Stimulated activated CD4-positive, alpha-beta T cell treated with anti-CD3 and anti-CD28 coated beads, TNF-alpha, amount 100 ng/mL, for 48 hours (primary cell): ENCODE measurements at places on chromosomes 1 and 21.
A peak's percentile ranks its signal among the peaks of the same experiment; 100 is the strongest.

DNA sequence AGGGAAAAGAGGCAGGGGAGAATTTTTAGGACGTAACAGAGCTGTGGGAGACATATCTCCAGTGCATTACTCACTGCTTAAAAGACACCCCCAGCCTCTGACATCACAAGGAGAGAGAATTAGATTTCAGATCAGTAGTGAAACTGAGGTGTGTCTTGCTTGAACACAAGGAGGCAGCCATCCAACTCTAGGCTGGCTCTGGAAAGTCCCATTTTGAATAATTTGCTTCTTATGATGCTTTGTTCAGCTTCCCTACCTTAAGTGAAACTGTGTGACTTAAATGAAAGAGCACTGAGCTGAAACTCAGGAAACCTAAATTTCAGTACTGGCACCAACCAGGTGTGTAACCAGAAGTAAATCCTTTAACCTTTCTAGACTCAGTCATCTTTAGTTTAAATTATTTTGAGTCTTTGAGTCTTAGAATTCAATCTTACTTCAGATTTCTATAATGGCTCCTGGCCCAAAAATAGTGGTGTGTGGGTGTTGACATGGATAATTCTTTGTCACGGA, 251.6 kb upstream of the SGIP1 start:
- DNase-seq = peak; percentile 50

DNA sequence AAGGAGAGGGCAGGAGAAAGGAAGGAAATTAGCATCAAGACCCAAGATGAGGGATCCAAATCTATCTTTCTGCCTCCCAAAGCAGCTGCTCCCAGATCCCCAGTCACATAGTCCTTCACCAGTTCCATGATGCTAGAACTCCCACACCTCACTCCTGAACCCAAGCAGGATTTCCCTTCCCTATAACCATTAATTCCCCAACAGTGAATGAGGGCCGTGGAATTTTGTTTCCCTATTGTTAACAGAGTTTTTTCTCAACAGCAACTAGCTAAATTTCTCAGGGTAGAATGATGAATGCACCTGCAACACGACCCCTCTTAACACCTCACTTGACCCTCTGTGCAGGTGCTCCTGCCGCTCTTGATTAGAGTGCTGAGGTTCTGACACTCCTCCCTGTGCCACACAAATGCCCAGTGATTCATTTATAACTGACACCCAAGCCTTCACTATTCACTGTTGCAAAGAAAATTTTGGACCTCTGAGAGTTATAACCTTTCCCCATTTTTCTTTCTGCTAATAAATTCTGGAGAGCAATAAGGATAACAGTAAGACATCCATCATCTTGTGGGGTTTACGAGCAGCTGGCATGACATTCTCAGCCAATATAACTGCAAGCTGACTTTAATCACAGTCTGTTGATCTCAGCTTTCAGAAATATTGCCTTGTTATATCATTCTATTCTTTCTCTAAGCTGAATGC, 25.4 kb upstream of the NPL start:
- no peak for DNase-seq

- DNase-seq = no peak
Measured at GRCh38 chr1:232096751-232097150, 470.2 kb downstream of the DISC1 start.

GRCh38 chr1:160739098-160739511, at the start of gene SLAMF7:
SLAMF7 (plus strand) TSS chr1:160739247; CDS start chr1:160739302, 55 bp downstream.
- no peak for DNase-seq

DNA sequence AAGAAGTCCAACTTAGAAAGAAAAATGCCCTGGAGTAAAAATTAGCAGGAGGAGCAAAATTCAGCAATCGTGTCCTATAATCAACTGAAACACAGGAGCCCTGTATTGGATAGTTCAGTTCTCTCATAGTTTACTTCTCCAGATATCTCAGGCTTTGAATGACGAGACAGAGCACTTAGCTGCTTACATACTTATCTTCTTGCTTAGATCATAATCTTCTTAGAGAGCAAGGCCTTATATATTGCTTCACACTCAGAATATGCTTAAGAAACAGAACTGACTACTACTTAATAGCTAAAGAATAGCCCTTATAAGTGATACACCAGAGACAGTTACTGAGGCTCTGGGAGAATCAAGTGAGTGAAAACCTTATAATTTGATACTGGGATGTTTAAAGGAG, 38.9 kb downstream of the TOR3A start:
- no peak for DNase-seq

DNA sequence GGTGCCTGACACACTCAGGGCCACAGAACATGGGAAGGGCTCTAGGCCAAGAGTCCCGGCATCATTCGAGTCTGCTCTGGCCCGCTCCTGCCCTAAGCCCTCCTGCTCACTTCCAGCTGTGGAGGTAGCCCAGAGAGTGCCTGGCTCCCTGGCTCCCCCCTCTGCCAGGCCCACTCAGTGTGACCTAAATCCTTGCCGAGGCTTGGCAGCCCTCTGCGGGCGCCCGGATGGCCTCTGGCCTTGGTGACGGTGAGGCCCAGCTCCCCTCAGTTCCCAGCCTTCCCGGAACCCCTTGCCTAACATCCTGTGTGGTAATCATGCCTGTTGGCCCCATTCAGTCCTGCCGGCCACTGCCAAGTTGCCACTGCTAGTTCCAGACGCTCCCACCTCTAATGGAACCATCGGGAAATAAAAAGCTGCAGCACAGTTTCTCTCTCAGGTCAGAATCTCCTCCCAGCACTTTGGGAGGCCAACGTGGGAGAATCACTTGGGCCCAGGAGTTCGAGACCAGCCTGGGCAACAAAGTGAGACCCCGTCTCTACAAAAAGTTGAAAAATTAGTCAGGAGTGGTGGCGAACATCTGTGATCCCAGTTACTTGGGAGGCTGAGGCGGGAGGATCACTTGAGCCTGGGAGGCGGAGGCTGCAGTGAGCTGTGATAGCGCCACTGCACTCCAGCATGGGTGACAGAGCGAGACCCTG, 1.2 kb upstream of the H6PD start:
- no peak for DNase-seq

GRCh38 chr1:206709772-206710459, 25.2 kb downstream of the MAPKAPK2 start:
- no peak for DNase-seq

DNA sequence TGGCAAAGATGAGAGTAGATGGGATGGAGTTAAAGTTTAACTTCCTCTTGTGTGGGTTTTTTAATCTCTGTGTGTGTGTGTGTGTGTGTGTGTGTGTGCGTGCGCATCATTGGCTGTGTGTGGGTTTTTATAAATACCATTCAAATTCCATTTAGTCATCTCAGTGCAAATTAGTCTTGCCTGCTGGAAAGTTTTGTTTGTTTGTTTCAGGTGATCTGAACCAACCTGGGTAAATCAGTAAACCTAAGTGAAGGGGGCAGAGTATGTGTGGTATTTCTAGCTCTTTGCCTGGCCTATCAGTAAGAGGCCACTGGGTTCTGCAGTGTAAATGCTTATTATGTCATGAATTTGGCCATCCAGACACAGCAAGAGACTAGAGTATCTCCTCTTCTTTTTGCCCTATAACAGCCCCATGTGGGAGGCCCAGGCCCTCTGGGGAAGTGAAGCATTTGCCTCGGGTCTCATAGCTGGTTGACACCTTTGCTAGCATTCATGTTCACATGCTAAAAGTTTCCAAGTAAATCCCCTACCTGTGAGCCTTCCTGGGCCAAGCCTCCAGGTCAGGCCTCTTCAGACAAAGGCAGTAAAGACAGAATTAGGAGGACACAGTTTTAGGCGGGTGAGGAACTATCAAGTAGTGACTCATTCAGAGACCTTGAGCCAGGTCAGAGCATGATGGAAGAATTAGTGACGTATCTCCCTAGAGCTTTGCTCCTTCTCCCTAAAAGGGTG, 14.7 kb downstream of the INTS3 start:
- DNase-seq = no peak

DNA sequence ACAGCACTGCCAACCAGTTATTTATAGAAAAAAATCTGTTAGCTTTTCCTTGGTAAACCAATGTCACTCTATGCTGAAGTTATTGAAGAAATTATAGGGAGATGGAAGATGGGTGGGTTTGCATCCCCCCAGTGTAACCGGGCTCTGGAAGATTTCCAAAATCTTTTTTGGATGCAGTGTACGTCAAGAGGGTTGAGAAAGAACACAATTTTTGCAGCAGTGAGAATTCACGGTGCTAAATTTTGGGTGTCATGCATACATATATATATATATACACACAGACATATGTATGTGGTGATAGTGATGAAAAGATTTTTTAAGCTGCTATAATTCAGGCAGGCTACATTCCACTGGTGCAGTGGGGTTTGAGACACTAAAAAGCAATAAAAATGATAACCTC, 91.4 kb upstream of the MAGI3 start:
- DNase-seq = no peak

GRCh38 chr1:25810341-25811299, 9.1 kb upstream of the MTFR1L start:
- DNase-seq = peak; percentile 63

DNA sequence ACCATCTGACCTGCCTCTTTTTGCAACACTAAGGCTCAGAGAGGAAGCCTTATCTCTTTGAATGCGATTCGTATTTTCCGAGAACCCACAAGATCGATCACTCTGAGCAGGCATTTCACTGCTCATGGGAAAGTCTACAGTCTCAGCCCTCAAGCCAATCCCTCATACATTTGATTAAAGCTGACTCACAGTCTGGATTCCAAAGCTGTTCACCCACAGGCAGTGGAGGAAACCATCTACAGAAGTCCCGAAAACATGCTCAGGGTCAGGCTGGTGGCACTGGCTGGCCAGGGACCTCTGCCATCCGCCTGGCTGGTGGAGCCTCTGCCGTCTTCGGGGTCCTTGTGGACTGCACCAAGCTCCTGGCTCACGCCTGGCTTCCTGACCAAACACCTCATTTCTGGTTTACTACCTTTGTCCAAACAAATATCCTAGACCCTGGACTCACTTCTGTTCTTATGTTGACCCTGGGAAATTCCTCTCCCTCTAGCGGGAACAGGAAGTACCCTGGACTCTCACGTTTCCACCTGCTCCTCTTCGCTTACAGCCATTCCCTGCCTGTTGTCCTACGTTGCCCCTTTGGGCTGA, 650.0 kb downstream of the SMYD3 start:
- DNase-seq = no peak

GRCh38 chr1:27348861-27349783, 7.3 kb downstream of the SYTL1 start:
- no peak for DNase-seq

DNA sequence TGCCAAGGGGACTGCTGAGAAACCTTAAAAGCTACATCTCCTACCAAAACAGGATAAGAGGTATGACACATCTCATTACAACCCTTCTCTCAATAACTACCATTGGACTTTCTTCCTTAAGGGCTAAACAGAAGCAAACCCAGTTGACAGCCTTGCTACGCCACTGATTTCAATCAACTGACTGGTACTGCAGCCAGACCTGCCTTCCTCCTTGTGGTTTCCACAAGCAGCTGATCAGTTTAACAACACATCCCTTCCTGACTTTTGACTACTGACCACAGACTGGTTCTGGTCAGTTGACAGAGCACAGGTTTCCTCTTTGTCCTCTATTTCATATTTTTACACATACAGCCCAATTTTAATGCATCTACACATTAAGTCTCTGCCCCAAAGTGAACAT, 108.8 kb downstream of the ADAMTS1 start:
- DNase-seq = no peak

GRCh38 chr1:170537798-170538503, 6.0 kb downstream of the GORAB start:
- no peak for DNase-seq

GRCh38 chr1:241992734-241993133, 6.2 kb downstream of the MAP1LC3C start:
- no peak for DNase-seq

- DNase-seq = no peak
Measured at GRCh38 chr21:22083899-22084298, 1085.7 kb downstream of the NCAM2 start.

GRCh38 chr1:3000671-3001470, 20.4 kb upstream of the ACTRT2 start:
- DNase-seq = no peak

DNA sequence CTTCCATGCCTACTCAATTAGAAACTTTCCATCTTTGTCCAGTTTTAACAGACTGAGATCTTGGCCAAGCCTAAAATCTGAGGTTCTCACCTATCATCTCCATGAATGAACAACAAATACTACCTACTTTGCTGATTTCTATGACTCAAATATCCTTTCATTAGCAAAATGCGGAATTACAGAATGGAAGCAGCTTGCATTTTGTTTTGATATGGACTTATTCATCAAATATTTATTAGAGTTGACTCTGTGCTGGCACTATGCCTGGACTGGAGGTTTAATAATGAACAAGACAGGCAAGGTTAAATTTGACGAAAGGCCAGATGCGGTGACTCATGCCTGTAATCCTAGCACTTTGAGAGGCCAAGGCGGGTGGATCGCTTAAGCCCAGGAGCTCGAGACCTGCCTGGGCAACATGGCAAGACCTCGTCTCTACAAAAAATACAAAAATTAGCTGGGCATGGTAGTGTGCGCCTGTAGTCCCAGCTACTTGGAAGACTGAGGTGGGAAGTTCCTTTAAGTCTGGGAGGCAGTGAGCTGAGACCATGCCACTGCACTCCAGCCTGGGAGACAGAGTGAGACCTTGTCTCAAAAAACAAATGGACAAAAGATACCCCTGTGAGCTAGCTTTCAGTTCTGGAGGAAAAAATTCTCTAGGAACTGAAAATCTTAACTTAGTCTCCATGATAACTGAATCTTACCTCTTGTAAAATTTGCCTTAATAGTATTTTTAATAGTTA, 29.4 kb upstream of the SOD1 start:
- DNase-seq = no peak

GRCh38 chr1:239250353-239251035, 135.9 kb upstream of the CHRM3 start:
- DNase-seq = no peak

DNA sequence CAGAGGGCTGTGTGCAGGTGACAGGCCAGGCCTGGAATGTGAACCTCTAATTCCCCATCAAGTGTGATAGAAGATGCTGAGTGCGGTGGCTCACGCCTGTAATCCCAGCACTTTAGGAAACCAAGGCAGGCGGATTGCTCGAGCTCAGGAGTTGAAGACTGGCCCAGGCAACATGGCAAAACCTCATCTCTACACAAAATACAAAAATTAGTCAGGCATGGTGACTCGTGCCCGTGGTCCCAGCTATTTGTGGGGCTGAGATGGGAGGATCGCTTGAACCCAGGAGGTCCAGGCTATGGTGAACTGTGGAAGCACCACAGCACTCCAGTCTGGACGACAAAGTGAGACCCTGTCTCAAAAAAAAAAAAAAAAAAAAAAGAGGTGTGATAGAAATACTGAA, 40.1 kb upstream of the PUM1 start:
- DNase-seq = no peak

DNA sequence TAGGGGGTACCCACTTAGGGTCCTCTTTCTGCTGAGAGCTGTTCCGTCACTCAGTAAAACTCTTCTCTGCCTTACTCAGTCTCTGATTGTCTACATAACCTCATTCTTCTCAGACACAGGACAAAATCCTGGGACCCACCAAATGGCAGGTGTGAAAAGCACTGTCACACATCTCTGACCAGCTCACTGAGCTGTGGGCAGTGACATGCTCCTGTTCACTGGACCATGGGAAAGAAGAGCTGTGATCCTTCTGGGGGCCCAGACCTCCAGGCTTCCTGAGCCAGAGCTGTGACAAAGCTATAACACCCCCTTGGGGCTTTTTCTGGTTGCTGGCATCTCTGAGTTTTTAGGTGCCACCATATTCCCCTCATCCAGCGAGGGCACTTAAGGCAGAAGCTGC, 115.7 kb downstream of the NTPCR start:
- no peak for DNase-seq
